ENCODE measurements at places on chromosomes 16 and 17. TPM values are rescaled to one million over a fixed set of nuclear protein-coding genes. Genes with fewer than 3 reads are reported as not detected.

The VMO1 gene
- 0.49 TPM for total RNA-seq

The PERCC1 gene
- total RNA-seq, result not detected

The LRRC59 gene
- 167 TPM for total RNA-seq

The FLOT2 gene
- total RNA-seq, result 110 TPM

DNA sequence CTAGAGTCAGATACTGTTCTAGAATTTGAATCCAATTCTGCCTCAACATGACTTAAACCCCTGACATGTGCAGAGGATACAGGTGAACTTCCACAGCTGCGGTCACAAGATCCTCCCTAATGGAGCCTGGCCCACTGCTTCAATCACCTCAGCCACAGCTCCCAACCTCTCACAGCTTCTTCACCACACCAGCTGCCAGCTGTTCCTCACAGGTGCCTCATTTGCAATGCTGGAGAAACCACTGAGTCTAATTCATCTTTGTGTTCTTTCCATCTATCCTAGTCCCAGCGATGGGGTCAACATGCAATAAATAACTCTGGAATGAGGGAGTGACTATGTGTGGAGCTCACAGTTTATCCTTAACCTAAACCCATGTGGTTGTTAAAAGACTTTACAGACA lies 72.0 kb upstream of the MAF start:
- DNase-seq, result no peak

- no peak for DNase-seq
Observed at GRCh38 chr16:84423416-84423837, 55.1 kb downstream of the ATP2C2 start.

The OTOP2 gene
- total RNA-seq, result not detected

DNA sequence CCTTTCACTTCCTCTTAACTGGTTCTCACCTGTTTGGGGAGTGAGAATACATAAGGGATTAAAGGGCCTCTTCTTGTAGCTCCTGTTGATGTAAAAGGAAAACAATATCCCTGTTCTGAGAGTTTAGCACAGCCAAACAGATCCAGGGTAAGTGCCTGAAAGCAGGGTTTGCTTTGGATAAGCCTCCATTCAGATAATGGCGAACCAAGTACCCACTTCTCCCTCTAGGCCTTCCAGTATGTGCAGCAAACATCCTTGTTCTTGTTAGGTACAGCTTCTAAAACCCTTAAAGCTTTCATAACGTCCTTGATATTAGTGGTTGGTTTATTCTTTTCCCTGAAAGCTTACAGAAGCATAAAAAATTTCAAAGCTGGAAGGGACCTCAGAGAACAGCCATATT lies 130.6 kb upstream of the DNAH9 start:
- no peak for DNase-seq

- DNase-seq, result no peak
Observed at GRCh38 chr16:2115591-2115973, 20.1 kb downstream of the PKD1 start.

DNA sequence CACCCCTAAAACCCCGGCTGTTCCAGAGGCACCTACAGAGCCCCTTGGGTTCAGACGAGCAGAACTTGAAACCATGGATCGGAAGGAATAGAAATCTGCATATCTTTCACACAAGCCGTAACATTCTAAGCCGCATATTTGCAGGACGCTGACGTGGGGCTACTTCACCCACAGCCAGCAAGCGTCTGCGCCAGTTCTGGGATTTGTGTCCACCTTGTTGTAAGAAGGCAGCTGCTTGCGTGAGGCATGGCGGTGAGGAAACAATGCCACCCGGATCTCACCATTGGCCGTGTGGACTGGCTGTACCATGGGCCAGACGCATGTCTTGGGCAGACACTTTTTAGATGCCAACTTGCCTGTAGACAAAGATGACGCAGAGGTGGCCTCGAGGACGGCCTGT lies 34.5 kb downstream of the TNFRSF13B start:
- DNase-seq, result no peak

GRCh38 chr16:86499889-86500707 lies 10.2 kb upstream of the FOXF1 start:
- DNase-seq, result no peak

The WSCD1 gene
- total RNA-seq, result 0.74 TPM

GRCh38 chr17:43314611-43315011 lies 80.8 kb upstream of the RNU2-1 start:
- no peak for DNase-seq

GRCh38 chr17:13727441-13728171 lies 125.9 kb upstream of the HS3ST3A1 start:
- DNase-seq, result no peak

- DNase-seq, result no peak
Observed at GRCh38 chr16:75459691-75460090, 4.8 kb downstream of the TMEM170A start.

DNA sequence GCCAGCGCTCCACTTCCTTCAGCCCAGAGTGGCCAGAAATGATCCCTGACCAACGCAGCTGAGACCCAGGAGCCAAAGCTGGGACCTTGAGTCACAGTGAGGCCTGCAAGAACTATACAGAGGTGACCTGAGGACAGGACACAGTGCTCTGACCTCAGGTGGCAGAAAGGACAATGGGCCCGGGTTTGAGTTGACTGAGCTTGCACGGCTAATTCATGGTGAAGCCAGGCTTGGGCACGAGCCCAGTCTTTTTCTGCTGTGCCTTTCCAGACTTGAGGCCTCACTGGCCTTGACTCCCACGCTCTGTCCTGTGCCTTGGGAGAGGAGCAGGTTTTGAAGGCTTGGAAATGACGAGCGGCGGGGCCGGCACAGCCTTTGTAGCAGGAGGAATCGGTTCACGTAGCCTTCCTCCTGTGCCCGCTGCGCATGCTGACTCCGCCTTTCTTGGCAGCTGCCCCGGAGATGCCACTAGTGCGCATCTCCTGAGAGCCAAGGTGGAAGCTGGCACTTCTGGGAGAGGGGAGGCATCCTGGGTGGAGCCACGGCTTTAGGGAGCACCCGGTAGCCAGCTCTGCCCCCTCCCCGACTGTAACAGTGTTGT lies 34.9 kb downstream of the NDEL1 start:
- DNase-seq, result no peak

DNA sequence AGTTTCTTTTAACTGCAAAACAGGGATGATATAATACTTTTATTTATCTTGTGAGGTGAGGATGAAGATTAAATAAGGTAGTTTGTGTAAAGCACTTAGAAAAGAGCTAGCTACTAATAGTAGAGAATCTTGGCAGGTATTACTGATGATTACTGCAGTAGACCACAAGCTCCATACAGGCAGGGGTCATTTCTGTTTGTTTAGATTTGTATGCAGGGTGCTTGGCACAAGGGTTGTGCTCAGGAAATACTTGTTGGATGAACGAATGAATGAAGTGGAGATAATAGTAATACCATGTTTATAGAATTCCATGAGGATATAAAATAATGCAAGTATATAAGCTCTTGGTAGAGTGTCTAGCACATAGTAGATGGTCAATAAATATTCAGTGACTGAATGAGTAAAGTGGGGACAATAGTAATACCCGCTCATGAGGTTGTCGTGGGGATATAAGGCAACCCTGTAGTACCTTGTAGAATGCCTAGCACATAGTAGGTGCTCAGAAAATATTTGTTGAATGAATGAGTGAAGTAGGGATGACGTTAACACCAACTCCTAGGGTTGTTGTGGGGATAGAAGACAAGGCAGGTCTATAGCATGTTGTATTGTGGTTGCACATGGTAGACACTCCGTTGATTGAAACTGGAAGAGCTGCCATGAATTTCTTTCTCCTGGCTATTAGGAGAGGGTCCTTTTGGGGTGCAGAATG lies 83.0 kb downstream of the ABCC1 start:
- DNase-seq, result no peak

The HYDIN gene
- 0.80 TPM for total RNA-seq

The IRF8 gene
- total RNA-seq, result 0.62 TPM

The FOXN1 gene
- not detected for total RNA-seq

- DNase-seq, result no peak
Observed at GRCh38 chr17:36837195-36837938, 99.9 kb upstream of the LHX1 start.

- DNase-seq, result no peak
Observed at GRCh38 chr16:46836534-46837530, 5.9 kb upstream of the C16orf87 start.

- no peak for DNase-seq
Observed at GRCh38 chr16:50369133-50369804, 481 bp upstream of the BRD7 start.

The KRT33B gene
- total RNA-seq, result not detected

The TEX19 gene
- 0.21 TPM for total RNA-seq
